ENCODE measurements at places on chromosomes 5 and 9.

DNA sequence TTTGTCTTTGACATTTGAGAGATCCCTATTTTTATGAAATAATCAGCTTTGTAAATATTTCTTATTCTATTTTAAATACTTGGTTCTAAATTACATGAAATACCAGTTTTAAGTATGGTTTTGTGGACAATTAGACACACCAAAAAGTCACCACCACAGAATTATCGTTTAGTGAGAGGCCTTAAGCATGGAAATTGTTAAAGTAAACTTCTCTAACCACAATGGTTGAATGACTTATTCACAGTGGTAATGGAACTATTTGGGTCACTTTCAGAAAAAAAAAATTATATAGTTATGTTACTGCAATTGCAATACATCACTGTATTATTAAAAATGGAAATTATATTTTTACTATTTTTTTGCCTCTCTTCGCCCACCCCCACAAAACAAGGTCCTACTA, 1252.5 kb downstream of the EFNA5 start:
- no peak for DNase-seq

- DNase-seq = no peak
Measured at GRCh38 chr9:93048566-93049448, 9.7 kb upstream of the SUSD3 start.

DNA sequence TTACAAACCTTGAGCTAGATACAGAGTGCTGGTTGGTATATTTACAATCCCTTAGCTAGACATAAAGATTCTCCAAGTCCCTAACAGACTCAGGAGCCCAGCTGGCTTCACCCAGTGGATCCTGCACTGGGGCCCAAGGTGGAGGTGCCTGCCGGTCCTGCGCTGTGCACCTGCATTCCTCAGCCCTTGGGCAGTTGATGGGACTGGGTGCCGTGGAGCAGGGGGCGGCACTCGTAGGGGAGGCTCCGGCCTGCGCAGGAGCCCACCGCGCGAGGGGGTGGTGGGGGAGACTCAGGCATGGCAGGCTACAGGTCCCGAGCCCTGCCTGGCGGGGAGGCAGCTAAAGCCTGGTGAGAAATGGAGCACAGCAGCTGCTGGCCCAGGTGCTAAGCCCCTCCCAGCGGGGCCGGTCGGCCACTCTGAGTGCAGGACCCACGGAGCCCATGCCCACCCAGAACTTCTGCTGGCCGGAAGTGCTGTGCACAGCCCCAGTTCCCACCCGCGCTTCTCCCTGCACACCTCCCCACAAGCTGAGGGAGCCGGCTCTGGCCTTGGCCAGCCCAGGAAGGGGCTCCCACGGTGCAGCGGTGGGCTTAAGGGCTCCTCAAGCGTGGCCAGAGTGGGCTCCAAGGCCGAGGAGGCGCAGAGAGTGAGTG, 1464.7 kb downstream of the EFNA5 start:
- no peak for DNase-seq

GRCh38 chr5:161105525-161105924, 253.5 kb upstream of the ATP10B start:
- no peak for DNase-seq
